RPMI8226 (cell line): ENCODE measurements at places on chromosomes 7 and 10.

GRCh38 chr7:120588416-120588815, 269.5 kb downstream of the TSPAN12 start:
- DNase-seq: no peak

GRCh38 chr7:66119245-66119850, 4.7 kb downstream of the CRCP start:
- no peak for DNase-seq

DNA sequence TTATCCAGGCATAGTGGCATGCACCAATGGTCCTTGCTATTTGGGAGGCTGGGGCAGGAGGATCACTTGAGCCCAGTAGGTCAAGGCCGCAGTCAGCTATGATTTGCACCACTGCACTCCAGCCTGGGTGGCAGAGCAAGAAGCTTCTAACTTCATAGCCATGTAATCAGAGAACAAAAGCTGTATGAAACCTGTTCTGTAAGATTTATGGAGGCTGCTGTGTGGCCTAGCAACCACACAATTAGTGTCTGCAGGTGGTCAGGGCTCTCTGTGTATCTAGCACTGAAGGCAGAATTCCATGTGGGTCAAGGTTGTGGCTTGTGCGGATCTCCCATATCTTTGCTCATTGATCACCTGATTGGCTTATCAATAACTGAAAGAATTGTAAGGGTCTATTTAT, 221.5 kb upstream of the FOXK1 start:
- DNase-seq: no peak

DNA sequence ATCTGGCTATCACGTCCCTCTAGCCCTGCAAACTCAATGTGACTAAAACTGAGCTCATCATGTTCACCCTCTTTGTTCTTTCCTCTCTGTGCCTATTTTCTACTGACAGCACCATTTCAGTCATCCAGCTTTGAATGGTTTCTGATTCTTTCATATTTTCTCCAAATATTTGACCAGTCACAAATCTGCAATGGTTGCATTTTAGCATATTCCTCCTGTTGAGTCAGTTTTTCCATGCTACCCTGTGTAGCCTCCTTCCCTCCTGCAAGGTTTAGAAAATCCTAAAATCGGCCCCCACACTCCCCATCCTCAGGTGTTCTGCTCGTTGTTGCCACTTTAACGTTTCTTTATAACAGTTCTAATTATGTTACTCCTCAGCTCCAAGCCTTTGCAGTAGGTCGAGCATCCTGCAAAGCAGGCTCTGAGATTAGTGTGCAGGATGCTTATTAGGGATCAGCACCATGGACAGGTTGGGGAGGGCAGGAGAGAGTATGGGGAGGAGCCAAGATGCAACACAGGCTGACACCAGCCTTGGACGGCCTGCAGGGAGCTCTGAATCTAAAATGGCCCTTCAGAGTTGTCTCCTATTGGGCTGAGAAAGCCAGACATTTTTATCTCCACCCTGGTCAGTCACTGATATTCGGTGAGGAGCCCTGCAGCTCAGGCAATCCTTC, 531.0 kb upstream of the COBL start:
- DNase-seq: no peak

DNA sequence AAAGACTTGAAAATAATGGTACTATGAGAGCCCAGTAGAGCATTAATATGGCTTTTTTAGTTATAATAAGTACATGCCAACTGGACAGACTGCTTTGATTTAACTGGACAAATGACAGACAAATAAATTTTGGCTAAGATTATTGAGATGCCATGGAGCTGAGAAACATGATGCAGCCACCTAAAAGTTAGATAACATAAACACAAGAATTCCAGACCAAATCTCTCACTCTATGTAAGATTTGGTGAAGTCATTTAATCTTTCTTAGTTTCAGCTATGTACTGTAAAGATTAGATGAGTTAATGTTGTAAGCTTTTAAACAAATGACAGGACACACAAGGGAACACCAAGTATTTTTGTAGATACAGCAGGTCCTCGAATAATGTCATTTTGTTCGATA, 118.2 kb downstream of the CACNA2D1 start:
- no peak for DNase-seq

DNA sequence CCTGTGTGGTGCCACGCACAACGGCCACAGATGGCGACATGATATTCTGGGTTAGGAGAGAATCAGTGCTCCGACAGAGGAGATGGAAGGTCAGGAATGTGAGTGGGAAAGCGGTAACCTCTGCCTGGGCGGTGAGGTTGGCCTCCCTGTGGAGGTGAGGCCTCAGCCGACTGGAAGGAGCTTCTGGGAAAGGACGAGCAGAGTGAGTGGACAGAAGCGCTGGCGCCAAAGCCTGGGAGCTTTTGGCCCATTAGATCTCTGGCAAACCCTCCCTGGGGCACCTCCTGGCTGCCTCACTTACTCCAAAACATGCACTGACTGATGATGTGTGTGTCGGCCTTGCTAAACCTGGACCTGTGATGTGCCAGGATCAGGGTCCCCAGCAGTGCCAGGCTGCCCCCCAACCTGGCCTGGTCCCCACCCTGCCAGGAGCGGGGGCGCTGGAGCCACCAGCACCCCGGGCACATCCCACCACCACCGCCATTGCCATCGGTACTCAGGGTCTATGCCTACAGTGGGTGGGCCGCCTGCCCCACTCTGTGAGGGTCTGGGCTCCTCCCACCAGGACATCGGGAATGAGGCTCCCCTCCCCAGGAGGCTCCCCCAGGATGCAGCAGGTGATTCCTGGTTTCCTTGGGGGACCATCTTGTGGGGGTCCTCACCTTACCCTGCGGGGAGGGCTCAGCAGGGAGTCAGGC, 51.0 kb downstream of the RASGEF1A start:
- DNase-seq: no peak

GRCh38 chr10:109676703-109677102, 246.6 kb downstream of the XPNPEP1 start:
- DNase-seq: no peak

GRCh38 chr7:22438994-22439393, 61.0 kb downstream of the STEAP1B start:
- peak; percentile 46 for DNase-seq

DNA sequence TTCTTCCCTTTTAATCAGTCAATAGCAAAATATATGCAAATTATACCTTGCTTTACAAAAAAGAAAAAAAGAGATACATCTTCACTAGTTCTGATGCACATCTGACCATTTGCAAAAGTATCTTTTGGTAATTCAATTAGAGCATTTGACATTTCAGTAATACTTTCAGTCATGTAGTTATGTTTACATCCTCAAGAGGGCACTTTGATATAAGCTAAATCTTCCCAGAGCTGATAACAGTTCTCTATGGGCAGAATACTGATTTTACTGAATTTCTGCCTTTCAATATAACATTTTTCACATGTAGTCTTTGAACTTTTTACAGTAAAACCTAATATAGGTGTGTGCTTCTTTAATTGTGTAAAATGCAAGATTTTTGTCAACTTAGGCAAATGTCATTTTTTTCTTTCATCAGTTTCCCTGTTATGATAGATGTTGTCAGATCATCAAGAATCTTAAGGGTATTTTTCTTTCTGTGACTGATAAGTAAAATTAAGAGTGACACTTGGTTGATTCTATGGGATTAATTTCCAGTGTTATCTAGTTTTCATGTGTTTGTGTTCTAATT, 703.5 kb upstream of the SEMA3D start:
- peak; percentile 40 for DNase-seq

DNA sequence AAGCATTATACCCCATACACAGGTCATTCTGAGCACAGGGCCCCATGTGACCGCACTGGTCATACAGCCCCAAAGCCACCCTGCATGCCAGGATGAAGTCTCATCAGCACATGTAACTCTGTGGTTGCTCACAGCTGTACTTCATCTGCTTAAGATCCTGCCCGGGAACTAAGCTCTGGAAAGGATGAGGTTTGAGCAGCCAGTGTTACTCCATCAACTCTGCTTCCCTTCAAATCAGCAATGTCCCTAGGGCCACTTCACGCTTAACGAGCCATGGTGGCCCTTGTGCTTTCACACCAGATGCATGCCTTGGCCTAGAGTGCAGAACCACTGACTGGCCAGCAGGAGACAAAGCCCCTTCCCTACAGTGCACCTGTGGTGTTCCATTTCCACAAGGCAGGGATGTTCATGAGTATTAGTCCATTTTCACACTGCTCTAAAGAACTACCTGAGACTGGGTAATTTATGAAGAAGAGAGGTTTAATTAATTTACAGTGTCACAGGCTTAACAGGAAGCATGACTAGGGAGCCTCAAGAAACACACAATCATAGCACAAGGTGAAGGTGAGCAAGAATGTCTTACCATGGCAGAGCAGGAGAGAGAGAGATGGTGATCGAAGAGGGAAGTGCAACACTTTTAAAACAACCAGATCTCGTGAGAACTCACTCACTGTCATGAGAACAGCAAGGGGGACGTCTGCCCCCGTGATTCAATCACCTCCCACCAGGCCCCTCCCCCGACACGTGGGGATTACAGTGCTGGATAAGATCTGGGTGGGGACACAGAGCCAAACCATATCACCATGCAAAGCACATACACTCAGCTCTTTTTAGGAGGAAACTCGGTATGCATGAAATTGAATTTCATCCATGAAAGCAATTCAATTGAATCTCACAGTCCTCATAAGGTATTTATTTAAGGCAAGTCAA, 149.0 kb upstream of the CDCA7L start:
- peak; percentile 23 for DNase-seq

GRCh38 chr10:96890172-96890513, 58.0 kb downstream of the LCOR start:
- DNase-seq: no peak

DNA sequence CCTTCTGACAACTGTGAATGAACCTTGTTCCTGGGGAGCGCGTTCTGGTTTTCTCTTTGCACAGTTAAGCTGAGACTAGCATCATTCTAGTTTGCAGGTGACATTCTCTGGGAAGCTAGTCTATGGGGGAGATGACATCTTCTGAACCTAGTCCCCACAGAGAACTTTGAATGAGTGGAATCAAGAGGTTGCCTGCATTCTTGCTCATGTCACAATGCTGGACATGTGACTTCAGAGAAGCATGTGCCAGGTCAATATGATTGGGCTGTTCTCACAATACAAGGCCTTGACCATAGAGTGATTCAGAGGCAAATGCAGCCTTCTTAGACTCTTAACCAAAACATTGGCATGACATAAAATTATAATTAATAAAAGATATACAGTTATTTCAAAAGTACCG, 22.1 kb downstream of the KLLN start:
- DNase-seq: no peak

- peak; percentile 97 for DNase-seq
Observed at GRCh38 chr7:140696024-140696679, 356 bp upstream of the NDUFB2 start.

GRCh38 chr7:128030654-128031611, at the start of gene LRRC4:
LRRC4 (minus strand) TSS chr7:128031437; CDS start chr7:128030640, 797 bp downstream.
- no peak for DNase-seq

GRCh38 chr10:5645375-5645774, 21.0 kb downstream of the ASB13 start:
- DNase-seq: no peak

DNA sequence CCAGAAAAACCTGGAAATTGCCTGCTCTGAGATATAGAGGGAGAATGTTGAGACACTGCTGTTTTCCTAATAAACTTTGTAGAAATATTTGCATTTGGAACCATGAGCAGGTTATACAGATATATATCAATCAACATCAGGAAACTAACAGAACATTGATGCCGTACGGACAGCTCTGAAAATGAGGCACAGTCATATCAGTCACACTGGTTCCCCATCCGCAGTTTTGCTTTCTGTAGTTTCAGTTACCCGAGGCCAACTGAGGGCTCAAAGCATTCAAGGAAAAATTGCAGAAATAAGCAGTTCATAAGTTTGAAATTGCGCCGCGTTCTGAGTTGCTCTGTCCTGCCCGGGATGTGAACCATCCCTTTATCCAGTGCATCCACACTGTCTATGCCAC, 137.9 kb downstream of the KLF6 start:
- no peak for DNase-seq

GRCh38 chr10:62018131-62018911, 116.8 kb downstream of the ARID5B start:
- no peak for DNase-seq

- no peak for DNase-seq
Observed at GRCh38 chr10:4024027-4024426, 239.0 kb upstream of the KLF6 start.

DNA sequence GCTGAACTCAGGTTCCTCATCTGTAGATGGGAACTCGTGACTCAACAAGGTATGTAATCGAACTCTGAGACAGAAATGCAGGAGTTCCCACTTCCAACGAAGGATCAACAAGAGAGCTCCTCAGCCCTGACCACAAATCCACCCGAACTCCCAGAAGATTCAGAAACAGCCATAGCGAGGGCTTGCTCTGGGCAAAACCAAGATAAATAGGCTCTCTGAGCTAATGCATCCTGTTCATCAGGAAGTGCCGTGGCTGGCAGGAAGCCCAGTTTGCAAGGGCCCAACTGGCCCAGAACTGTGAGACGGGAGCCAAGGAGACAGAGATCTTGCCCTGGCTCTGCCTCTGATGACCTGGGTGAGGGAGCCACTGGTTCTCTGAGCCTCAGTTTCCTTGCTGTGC, 141.7 kb upstream of the PFKP start:
- DNase-seq: peak; percentile 59

GRCh38 chr7:44548893-44549292, 7.8 kb upstream of the NPC1L1 start:
- no peak for DNase-seq

DNA sequence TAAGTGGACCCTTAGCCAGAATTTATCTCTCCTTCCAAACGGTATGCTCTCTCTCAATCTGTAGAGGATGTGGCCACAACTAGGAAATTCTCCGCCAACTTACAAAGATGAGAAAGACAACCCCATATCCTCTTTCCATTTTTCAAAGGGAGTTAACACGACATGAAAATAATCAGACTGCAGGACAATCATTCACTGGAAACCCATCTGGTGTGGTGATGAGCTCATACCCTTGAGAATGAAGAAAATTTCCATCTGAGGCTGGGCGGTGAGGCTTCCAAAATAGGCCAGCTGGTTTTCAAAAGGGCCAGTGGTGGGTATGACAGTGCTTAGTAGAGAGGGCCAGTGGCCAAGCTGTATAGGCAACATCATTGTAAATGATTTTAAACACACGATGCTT, 369.6 kb downstream of the FRMD4A start:
- no peak for DNase-seq

DNA sequence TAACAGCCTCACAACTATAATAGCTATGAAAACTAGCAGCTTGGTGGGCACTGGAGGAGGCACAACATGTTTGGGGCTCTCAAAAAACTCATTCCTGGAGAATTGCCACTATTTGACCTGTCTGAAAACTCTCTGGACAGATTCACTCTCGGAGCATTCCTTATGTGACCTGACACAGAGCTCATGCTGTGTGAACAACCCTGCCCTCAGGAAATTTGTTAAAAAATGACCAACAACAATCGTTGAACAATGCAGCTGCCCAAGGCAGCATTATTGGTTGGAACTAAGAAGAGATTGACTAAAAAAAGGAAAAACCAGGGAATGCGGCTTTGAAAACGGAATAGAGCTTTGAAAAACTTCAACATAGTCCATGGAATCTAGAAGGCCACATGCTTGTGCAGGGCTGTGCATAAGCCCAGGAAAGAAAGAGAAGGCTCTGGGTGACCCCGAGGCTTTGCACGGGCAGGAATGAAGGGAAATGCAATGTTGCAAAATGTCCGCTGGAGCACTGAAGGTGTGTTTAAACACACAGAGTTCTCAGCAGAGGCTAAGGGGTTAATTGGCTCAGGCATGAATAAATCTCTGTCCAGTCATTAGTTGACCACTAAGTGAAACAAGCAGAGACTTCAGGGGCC, 52.8 kb downstream of the NAMPT start:
- no peak for DNase-seq

GRCh38 chr7:107233981-107234380, 65.2 kb downstream of the HBP1 start:
- DNase-seq: no peak

GRCh38 chr10:16505161-16505560, 16.5 kb downstream of the C1QL3 start:
- no peak for DNase-seq
